Effector CD4-positive, alpha-beta T cell (primary cell): ENCODE measurements at places on chromosomes 11 and 22.

DNA sequence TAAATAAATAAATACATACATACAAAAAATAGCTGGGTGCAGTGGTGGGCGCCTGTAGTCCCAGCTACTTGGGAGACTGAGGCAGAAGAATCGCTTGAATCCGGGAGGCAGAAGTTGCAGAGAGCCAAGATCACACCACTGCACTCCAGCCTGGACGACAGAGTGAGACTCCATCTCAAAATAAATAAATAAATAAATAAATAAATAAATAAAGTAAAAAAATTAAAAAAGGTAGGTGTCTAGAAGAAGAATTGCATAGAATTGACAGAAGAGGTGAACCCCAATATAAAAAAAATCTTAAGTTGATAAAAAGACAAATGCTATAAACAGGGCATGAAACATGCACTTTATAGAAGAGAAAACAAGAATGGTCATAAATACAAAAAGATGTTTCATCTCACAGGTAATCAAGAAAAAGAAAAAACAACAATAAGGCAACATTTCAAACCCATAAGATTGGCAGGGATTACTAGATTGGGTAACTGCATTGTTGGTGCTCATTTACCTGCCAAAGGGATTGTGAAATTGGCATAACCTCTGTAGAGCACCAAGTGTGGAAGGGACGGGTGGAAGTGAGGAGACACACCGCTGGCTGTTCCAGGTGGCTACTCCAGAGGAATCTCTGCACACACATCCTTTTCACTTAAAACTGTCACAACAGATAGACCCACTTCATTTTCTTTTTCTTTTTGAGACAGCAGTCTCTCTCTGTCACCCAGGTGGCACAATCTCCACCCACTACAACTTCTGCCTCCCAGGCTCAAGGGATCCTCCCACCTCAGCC is 44.7 kb downstream of the NF2 start:
- no peak for DNase-seq

GRCh38 chr11:110478410-110478809 is 48.7 kb downstream of the FDX1 start:
- no peak for DNase-seq

- no peak for DNase-seq
Observed at GRCh38 chr22:19383292-19383691, 48.2 kb downstream of the HIRA start.

DNA sequence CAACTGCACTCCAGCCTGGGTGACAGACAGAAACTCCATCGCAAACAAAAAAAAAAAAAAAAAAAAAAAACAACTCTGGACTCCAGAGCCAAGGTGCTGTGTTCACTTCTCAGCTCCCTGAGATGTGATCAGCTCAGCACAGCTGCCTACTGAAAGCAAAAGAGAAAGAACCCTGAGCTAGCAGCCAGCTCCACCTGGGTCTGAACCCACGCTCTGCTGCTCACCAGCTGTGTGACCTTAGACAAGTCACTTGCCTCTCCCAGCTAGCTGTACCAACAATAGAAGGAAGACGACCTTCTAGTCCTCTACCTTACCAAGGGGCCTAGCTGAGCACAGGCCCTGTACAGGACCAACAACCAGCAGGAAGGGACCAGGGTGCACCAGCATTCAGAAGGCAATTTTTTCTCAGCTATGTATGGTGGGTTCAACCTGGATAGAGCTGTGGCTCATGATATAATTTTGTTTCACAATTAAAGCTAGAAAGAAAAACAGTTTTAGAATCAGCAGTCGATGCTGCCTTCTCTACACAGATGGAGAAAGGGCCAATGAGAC is 3.8 kb downstream of the DGCR2 start:
- DNase-seq: no peak

- no peak for DNase-seq
Observed at GRCh38 chr11:112229746-112230433, 3.7 kb downstream of the PTS start.

- no peak for DNase-seq
Observed at GRCh38 chr11:124935548-124936514, at the start of gene HEPACAM. HEPACAM (minus strand) TSS chr11:124936047; CDS start chr11:124936006, 41 bp downstream.

DNA sequence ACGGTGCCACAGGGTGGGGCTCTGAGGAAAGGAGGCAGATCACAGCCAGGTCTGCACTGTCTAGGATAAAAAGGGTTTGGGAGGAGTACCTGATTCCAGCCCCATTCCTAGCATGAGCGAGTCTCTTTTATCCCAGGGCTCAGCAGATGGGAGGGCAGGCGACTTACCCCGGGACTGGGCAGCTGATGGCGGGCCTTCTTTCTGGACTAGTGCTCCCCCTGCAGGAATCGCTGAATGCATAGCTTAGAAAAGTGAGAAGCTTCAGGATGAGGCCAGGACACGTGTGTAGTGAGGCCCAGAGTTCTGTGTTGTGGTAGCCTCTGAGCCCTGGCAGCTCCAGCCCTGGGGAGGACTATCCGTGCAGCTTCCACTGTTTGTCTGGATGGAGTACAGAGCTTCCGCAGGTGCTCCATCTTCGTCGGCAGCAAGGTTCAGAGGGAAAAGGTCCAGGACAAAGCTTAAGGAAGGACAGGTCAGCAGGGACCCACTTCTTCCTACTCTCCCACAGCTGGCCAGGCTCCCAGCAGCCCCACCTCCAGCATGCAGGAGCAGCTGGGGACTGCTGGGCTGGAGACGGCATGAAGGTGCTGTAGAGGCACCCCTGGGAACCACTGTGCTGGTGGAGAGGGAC is 30.4 kb downstream of the COMMD9 start:
- no peak for DNase-seq

GRCh38 chr11:20973940-20974559 is 304.7 kb downstream of the NELL1 start:
- DNase-seq: no peak

- no peak for DNase-seq
Observed at GRCh38 chr22:21593406-21594232, 26.1 kb downstream of the UBE2L3 start.

- no peak for DNase-seq
Observed at GRCh38 chr11:57407010-57407920, 16.8 kb upstream of the PRG2 start.

GRCh38 chr22:36930041-36930935 is 16.9 kb downstream of the CSF2RB start:
- DNase-seq: no peak
